ENCODE measurements at places on chromosomes 2 and 18. TPM values are rescaled to one million over a fixed set of nuclear protein-coding genes. Genes with fewer than 3 reads are reported as not detected.

RGPD4 gene
- total RNA-seq: not detected

DNA sequence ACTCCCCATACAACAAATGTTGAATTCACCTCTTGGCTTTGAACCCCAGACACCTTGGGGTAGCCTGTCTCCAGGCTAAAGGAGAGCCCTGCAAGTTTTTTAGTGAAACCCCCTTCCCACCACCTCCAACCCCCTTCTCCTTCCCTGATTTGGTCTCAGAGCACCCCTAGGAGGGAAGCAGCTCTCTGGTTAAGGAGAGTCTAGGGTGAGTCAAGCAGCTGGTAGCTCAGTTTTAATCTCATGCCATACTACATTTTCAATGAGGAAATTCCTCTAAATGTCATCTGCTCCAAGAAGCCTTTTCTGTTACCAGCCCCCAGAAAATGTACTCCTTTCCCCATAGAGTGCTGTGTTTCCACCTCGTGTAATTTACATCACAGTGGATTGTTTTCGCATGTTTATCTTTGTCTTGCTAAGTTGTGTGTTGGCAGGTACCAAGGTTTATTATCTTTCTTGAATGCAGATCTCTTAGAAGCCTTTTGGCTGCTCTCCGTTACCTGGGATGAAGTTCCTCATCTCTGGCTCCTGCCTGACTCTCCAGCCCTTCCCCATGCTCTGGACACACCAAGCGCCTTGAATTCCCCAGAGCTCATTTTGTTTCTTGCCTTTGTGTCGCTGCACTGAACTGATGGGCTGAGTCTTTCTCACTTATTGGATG, 82.2 kb downstream of the ASAP2 start:
- DNase-seq: no peak

UCN gene
- total RNA-seq: 1.6 TPM

FAP gene
- 3.6 TPM for total RNA-seq

All from kidney epithelial cell (primary cell).